ENCODE measurements at places on chromosomes 5 and 9.

DNA sequence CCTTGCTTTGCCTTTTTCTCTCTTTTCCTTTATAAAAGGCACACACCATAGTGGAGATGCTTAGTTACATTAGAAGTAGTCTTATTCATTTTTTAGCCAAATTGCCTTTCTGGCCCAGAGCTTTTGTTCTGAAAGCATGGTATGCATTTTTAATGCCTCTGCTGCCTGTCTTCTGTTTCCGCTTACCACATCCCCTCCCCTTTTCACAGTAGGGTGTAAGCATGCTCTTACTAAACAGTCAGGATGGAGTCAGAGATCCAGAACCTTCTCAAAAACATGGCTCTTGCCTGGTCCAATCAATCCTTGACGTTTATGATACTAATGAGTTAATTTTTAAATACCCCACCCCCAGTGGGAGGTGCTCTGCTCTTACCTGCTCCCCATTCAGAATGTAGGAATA, 22.5 kb downstream of the PPP3R2 start:
- DNase-seq = no peak

DNA sequence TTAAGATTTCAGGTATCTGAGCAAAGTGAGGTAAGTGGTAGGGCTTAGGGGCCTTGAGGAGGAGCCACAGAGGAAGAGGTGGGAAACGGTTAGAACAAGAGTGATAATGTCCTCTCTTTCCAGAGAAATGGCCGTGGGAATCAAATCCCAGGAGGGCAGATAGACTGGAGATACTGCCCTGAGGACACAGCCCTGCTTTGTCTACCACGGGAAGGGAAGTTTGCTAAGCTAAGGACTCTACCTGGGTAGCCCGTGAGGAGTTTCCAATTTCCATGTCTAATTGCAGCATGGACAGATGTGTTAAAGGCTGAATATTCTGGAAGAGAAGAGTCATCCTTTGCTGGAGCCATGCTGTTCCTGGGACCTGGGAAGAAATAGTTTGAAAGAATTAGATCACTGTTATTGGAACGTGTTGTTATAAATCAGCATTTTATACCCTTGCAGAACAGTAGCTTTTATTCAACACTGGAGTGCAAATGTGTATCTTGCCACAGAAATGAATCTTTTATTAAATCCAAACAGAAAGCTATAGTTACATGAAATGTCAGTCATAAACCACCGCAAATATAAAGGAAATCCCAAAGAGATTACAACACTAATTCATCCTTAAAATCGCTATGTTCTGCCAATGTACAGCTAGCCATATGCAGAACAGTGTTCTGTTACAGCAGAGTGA, 133.2 kb upstream of the LHFPL2 start:
- DNase-seq = no peak

DNA sequence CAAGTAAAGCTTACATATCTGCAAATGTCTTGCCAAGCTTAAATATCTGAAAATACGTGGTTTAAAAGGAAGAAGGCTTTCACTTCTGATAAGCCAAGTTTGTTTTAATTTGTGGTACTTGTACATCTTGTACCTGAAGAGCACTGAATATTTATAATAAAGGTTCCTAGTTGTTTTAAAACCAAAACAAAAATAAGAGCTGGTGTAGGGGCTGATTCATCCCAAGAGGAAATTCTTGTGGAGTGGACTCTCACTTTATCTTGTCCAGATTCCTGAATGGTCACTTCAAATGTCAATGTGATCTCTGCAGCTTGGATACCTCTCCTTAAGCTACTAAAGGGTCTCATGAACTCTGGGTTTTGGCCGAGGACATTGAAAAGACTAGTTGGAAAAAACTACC, 29.5 kb downstream of the MAMDC2 start:
- DNase-seq = peak; percentile 41

- DNase-seq = no peak
These were observed 36.3 kb downstream of the MACIR start for GRCh38 chr5:103294906-103295305.

All from EH (cell line).